ENCODE measurements at places on chromosomes 16 and 17.

DNA sequence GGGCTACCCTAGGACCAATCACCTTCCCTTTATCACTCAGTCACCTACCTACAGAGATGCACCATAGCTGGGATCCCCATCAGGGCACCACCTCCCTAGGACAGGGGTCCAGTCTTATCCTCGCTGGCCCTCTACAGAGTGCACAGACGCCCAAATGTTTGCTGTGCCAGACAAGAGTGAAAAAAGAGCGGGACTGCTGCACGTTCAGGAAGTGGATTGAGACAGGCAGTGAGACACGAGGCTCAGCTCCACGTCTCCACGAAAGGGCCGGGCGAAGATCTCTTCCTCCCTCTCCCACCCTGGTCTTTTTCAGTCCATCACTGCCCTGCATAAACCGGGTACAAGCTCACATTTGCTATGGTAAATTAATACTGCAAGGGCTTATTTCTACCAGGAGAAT lies 95.5 kb downstream of the ZFHX3 start:
- DNase-seq = no peak

- DNase-seq = no peak
Measured at GRCh38 chr17:16820979-16821543, 131.0 kb downstream of the CCDC144A start.

GRCh38 chr17:13160296-13160695 lies 142.5 kb upstream of the ELAC2 start:
- DNase-seq = no peak

GRCh38 chr17:179066-179432 lies 2.4 kb downstream of the DOC2B start:
- no peak for DNase-seq

All from stromal cell of bone marrow (primary cell).